HFF-Myc (cell line): ENCODE measurements at places on chromosomes 6 and 20.
A peak's percentile ranks its signal among the peaks of the same experiment; 100 is the strongest.

DNA sequence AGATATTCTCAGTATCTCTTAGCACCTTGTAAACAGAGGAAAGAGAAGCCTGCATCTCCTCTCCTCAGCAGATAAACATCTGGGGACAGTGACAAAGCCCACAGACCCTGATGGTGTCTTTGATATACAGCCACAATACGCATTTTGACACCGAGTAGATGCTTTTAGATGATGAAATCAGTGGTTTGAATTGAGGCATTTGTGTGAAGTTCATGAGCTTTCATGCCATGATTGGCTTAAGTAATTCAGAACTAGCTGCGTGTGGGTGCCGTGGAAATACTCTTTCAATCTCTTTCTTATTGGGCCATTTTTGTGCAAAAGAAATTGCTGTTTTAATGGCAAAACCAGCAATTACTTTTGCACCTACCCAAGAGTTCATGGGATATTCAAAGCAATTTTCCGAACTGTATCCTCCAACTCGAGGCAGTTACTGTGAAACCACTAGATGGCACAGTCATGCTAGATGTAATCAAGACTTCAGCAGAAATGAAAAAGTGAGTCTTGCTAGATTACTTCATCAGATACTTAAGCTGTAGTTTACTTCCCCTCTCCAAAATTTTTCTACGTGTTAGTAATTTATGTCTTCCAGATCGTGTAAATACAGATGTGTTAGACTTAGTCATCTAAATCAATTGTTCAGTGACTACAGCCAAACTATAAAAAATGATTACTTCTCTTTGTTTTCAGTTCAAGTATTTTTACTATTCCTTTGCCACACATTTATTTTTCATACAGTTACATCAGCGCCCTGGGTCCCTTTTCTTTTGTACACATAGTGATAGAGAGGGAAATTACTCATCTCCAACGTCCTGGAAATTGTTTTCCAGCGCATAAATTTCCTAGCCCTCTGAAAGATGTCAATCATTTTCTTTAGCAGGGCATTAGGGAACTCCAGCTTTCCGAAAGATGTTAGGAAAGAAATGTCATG, 49.4 kb downstream of the IYD start:
- DNase-seq: peak; percentile 91

DNA sequence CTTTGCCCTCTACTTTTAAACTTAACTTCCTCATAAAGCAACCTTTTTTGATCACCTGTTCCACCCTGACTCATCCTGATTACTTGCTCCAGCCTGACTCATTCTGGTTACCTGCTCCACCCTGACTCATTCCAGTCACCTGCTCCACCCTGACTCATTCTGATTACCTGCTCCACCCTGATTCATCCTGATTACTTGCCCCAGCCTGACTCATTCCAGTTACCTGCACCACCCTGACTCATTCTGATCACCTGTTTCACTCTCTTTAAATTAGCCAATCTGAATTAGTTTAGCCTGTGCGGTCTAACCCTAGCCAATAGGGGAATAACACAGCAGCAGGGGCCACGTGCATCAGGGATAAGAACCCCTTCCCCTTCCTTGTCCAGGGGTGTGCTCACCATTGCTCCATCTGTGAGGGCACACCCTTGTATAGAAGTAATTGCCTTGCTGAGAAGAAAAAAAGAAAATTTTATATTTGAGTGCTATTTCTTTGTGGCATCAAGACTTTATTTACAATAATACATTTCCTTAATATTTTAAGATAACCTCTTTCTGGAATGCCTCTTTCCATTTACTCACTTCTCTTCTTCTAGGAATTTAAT, 17.9 kb downstream of the HLA-G start:
- no peak for DNase-seq

DNA sequence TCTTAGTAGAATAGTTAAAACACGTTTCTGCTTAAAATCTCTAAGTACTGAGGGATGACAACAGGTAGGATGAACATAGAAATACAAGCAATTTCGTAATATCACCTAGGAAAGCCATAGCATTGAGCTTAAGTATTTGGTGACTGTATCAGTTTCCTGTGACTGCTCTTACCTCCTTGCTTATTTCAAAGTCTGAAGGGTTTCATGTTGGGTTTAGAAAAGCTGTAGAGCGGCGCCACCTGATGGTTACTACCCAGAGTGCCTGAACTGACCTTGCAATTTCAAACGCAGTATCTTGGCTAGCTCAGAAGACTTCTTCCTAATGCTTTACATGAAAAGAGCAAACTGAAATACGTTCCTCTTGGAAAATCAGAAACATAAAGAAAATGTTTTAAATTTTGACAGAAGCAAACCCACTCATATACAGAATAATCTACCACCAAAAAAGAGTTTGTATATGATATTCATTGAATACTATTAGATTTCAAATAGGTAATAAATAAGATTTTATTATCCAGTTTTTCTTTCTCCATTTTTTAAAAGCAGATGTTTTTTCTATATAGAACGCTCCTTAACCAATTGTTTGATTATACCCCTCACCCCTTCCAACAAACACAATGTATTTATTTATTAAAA, 82.3 kb upstream of the RIPOR2 start:
- no peak for DNase-seq

GRCh38 chr20:6299456-6299855, 176.6 kb upstream of the FERMT1 start:
- no peak for DNase-seq

- no peak for DNase-seq
Measured at GRCh38 chr6:43509142-43509983, 783 bp downstream of the LRRC73 start.

DNA sequence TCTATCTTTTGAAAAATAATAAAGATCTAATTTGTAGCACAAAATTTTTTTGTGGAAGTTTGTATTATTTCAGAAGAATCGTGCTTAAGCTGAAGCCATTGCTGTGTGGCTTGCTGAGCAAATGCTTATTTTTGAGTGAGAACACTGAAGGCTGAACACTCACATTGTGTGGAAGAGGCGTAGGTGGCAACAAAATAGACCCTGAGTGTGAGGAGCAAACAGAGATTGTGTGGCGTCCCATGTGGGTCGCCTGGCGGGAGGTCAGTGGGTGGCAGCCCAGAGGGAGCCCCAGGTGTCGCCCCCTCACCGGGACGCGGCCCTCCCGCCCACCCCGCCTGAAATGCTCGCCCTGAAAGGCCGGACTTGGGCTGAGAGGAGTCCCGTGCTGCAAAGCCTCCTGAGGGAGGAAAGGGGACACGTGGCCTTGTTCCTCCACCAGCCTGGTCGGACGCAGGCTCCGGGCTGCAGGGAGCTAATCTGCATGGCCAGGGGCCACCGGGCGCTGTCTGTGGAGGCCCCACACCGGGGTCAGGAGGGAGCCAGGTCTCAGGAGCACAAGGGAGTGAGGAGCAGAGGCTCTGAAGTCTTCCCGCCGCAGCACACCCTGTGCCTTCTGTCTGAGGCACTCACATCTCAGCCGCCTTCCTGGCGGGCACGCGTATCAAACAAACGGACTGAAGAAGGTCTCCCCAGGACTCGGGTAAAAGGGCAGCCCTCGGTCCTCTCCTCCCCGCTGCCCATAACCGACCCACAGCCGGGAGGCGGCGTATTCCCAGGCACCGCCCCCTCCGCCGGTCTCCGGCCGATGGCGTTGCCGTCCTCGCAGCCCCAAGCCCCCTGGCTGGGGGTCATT, 15.9 kb downstream of the DDO start:
- no peak for DNase-seq

DNA sequence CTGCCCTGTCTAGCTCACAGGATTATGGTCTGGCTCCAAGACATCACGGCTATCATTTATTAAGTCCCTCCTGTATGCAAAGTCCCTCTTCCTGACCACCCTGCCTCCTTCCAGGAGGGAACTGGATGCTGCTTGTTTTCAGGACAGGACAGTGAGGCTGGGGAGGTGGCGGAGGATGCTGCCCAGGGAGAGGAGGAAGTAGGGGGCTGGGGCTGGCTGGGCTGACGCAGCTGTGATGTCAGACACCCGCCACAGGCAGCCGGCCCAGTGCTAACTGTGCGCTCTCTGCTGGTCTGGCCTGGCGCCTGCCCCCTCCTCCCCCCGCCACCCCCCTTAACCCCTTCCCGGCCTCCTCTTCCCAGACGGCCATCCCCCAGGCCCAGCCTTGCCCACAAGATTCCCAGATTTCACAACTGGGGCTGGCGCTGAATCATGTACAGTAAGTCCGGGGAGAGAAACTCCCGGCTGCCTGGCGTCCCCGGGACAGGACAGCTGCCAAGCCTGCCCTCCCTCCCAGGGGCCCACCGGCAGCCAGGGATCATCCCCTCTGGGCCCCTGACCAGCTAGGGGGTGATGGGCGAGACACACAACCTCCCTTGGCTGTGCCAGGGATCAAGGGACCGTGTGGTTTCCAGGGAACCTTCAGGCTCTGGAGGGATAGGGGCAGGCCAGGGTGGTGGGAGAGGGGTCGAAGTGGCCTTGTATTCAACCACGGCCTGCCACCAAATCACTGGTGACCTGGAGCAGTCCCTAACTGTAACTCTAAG, 118.1 kb downstream of the CEBPB start:
- peak; percentile 89 for DNase-seq

DNA sequence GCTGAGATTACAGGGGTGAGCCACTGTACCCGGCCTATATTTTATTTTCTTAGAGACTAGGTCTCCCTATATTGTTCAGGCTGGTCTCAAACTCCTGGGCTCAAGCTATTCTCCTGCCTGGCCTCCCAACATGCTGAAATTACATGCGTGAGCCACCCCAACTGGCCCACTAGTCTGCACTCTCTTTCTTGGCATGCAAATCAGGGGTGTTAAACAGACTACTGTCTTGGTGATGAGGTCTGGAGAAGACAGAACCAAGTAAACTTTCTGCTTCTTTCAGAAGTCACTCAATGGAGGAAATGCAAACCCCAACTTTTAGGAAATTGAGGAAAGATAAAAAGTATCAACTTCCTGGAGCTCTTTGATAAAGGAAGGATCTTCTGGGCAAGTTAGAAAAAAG, 8.0 kb upstream of the TUBB2B start:
- DNase-seq: no peak

DNA sequence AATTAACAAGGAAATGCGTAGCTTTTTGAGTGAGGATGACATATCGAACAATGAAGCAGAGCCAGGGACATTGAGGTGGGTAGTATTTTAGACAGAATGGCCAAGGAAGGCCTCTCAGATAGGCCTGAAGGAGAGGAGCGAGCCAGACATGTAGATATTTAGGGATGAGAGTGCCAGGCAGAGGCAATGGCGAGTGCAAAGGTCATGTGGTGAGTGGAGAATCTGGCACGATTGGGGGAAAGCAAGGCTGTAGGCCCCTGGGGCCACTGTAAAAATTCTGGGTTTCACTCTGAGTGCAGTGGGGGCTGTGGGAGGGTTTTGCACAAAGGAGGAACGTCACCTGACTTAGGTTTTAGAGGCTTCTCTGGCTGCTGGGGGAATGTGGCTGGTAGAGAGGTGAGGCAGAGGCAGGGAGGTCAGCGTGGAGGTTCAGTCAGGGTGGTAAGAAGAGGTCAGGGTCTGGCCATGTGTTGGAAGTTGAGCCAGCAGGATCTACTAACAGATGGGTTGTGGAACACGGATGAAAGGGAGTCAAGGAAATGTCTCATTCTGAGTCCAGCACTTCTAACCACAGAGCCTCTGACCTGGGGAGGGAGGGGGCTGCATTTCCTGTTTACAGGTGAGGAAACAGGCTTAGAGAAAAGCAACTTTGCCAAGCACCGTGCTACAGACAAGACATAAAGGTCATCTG, 11.3 kb downstream of the SIRPA start:
- no peak for DNase-seq

DNA sequence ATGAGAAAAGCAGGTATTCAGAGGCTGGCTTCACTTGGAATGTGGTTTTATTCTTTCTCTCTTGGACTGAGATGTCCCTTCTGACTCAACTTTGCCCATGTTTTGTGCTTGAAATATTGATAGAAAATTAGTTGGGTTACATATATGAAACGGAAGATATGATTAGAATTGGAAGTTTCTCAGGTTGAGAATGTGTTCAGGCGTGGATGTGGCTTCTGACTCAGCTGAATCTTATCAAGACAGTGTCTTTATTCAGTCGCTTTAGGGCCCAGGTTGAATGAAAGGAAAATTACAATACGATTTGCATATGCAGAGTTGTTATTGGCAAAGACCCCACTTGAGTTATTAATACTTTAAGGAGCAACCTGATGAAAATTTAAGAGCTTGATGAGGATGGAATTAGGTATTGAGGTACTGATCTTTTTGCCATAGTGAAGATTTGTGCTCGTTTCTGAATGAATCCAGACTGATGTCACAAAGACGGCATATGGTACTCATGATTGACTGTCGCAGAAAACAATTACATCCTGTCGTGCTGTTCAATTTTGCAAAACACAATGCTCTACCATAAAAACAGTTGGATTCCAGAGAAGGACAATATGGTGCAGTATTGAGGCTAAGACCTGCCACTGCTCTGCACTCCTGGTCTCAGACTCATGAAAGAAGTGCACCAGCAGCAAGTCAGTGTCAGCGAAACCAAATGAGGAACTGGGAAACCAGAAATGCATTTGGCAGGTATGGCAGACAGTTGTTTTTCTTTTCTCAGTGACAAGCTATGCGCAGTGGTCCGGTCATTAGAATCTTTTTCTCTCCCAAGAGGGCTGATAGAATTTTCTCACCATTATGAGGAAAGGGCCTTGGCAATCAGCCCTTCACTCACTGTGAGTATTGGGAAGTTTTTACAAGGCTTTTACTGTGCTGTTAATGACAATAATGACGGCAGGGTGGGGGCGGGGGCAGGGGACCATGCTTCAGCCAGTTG, 158.3 kb downstream of the DOK5 start:
- no peak for DNase-seq

GRCh38 chr20:44695674-44696300, 19.4 kb upstream of the CCN5 start:
- DNase-seq: no peak

DNA sequence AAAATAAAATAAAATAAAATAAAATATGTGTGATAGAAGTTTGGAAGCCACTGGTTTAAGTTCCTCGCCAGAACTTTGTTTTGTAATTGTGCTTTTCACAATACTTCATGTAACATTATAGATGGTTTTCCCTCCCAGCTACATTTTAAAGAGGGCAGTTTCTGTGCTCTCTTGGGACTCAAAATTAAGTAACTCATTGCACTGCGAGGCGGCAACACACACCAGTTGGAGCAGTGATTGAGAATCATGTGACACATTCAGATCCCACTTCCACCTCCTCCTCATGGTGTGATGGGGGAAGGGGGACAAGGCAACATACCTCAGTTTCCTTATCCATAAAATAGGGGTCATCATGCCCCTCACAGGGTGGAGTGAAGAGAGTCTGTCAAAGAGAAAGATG, 7.5 kb downstream of the C2 start:
- no peak for DNase-seq

- no peak for DNase-seq
Measured at GRCh38 chr6:90764001-90764400, 177.1 kb upstream of the MAP3K7 start.

GRCh38 chr6:139277587-139277986, 14.2 kb downstream of the TXLNB start:
- no peak for DNase-seq

- peak; percentile 65 for DNase-seq
Measured at GRCh38 chr6:148441454-148441911, 98.8 kb downstream of the SASH1 start.

DNA sequence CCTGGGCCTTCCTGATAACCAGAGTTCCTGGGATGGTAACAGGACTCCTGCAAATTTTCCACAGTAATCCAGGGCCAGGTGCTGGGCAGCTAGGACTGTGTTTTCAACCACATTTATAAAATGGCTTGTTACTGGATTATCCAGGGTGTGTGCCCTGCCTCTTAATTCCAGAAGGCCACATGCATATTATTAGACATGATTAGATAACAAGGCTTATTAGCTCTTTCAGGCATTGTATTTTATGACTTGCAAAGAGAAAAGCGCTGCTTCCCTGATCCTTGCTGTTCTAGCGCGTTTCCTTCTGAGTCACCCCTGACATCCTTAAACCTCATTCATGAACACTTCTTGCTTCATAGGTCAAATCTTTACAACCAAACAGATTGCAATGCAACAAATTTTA, 208.6 kb downstream of the UST start:
- DNase-seq: no peak
